ENCODE measurements at places on chromosomes 4 and X. TPM values are rescaled to one million over a fixed set of nuclear protein-coding genes. Genes with fewer than 3 reads are reported as not detected.

Gene CYLC1
- not detected for total RNA-seq

Gene SMC1A
- total RNA-seq, result 151 TPM

Gene COQ2
- 20.3 TPM for total RNA-seq

Gene STK32B
- not detected for total RNA-seq

GRCh38 chrX:132171881-132172280 is 44.1 kb upstream of the FRMD7 start:
- no peaks in the 10 kb centered on the region for H3K27me3 ChIP-seq
- no peaks in the 10 kb centered on the region for H3K36me3 ChIP-seq
- H3K27ac ChIP-seq, result no peak overlapping the region
- DNase-seq, result no peak
- H3K4me1 ChIP-seq, result peaks cover 3% of the 10 kb centered on the region
- no peak overlapping the region for H3K4me3 ChIP-seq

GRCh38 chr4:188336891-188337290 is 197.7 kb downstream of the TRIML1 start:
- no peak overlapping the region for H3K27ac ChIP-seq
- no peaks in the 10 kb centered on the region for H3K36me3 ChIP-seq
- DNase-seq, result no peak
- no peaks in the 10 kb centered on the region for H3K4me1 ChIP-seq
- no peaks in the 10 kb centered on the region for H3K27me3 ChIP-seq

- H3K4me3 ChIP-seq, result no peak overlapping the region
- no peaks in the 10 kb centered on the region for H3K4me1 ChIP-seq
- DNase-seq, result no peak
- H3K36me3 ChIP-seq, result no peaks in the 10 kb centered on the region
- H3K27me3 ChIP-seq, result no peaks in the 10 kb centered on the region
Measured at GRCh38 chr4:1274871-1275270, 14.8 kb upstream of the MAEA start.

DNA sequence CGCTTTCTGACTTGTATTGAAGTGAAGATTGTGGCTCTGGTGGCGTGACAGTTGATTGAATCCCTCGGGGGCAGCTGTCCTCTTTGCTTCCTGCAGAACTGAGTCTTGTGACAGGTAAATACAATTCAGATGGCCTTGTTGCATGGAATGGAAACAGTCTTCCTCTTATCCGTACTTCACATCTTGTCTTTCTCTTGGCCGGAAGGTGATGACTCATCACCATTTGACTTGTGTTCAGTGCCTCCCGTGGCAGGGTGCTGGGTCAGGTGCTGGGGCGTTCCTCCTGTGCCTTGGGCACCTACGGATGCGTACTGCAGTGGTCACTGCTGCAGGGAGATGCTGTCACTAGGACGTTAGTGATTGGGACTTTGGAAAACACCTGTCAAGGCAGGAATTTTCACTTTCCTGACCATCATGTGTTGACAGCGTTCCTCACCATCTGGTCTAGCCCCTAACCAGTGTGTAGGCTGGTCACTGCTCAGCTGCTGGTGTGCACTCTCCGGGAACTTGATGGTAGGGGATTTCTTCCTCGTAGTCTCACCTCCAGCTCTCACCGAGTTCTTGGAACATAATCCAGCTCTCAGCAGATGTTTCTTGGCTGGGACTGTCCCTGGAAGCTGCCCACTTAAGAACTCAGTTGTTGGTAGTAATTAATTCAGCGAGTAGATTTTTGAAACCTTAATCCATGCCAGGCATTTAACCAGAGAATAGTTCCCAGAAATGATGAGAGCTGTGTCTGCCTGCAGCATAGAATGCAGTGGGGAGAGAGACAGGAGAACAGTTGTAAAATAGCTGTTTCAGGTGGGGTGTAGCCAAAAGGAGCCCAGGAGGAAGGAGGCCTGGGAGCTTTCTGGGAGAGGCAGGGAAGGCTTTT is 7.2 kb downstream of the TBC1D14 start:
- H3K4me3 ChIP-seq, result peak overlapping the region; percentile 41
- peaks cover 64% of the 10 kb centered on the region for H3K4me1 ChIP-seq
- DNase-seq, result peak; percentile 79
- H3K27me3 ChIP-seq, result no peaks in the 10 kb centered on the region

- DNase-seq, result no peak
- no peaks in the 10 kb centered on the region for H3K27me3 ChIP-seq
- no peak overlapping the region for H3K4me3 ChIP-seq
- no peaks in the 10 kb centered on the region for H3K36me3 ChIP-seq
- H3K4me1 ChIP-seq, result no peaks in the 10 kb centered on the region
Measured at GRCh38 chrX:13115146-13115855, 70.9 kb upstream of the FAM9C start.

DNA sequence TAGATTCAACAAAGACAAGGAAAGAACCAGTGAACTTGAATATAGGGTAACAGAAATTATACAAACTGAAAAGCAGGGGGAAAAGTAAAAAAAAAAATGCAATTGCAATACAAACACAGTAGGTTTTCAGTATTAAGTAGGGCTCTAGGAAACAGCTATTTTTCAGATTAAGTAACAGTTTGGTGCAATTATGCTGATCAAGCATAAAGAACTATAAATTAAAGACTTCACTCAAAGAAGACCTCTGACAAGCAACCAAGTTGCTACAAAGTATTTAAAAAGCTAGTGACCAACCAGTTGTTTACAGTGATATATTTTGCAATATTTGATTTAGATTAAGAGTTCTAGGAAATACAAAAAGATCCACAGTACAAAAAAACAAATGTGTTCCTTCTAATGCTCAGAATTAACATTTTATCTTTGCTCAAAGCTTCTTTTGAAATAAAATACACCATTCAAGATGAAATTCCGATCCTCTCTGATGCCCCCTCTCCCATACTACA is 230.8 kb upstream of the FTHL17 start:
- DNase-seq, result no peak
- no peaks in the 10 kb centered on the region for H3K36me3 ChIP-seq
- no peak overlapping the region for H3K4me3 ChIP-seq
- H3K27me3 ChIP-seq, result no peaks in the 10 kb centered on the region

GRCh38 chr4:114688059-114688458 is 89.5 kb downstream of the UGT8 start:
- no peaks in the 10 kb centered on the region for H3K36me3 ChIP-seq
- no peak for DNase-seq
- no peak overlapping the region for H3K4me3 ChIP-seq
- no peak overlapping the region for H3K27ac ChIP-seq
- peaks cover 7% of the 10 kb centered on the region for H3K27me3 ChIP-seq
- no peaks in the 10 kb centered on the region for H3K4me1 ChIP-seq

DNA sequence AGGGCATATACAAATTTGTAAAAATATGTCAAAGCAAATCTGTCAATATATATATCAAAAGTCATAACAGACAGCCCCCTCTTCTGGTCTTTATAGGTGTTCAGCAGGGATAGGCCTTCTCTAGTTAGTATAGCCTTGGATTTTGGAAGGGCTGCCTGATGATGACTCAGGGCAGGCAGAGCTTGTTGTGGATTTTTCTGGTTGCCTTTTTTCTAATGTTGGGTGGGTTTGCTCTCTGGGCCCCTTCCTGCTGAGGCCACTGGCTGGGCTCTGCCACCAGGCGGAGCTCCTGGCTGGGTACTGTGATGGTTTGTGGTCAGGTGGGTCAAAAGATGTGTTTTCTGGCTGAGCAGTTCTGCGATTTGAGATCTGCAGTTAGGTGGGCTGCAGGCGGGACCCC is 294.2 kb downstream of the GRIA2 start:
- no peak for DNase-seq
- H3K4me1 ChIP-seq, result no peaks in the 10 kb centered on the region
- no peaks in the 10 kb centered on the region for H3K27me3 ChIP-seq
- no peak overlapping the region for H3K4me3 ChIP-seq

DNA sequence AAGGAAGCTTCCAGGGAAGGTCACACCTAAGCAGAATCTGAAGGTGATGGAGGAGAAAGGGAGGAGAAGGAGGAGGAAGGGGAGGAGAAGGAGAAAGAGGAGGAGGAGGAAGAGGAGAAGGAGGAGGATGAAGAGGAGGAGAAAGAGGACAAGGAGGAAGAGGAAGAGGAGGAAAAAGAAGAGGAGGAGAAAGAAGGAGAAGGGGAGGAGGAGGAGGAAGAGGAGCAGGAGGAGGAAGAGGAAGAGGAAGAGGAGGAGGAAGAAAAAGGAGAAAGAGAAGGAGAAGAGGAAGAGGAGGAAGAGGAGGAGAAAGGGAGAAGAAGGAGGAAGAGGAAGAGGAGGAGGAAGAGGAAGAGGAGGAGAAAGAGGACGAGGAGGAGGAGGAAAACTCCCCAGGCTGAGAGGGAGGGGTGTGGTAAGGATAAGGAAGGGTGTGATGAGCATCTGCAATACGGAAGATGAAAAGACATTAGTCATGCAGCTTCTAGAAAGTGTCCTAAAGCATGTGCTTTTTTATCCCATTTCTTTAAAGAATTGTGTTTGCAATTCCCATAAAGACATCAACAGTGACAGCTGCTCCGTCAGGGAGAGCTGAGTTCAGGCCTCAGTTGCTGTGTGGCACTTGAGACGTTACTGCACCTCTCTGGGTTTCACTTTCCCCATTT is 41.1 kb downstream of the CRMP1 start:
- peaks cover 5% of the 10 kb centered on the region for H3K27me3 ChIP-seq
- H3K36me3 ChIP-seq, result no peaks in the 10 kb centered on the region
- H3K27ac ChIP-seq, result no peak overlapping the region
- no peak overlapping the region for H3K4me3 ChIP-seq
- no peak for DNase-seq

GRCh38 chrX:47218920-47219815 is 687 bp downstream of the CDK16 start:
- peaks cover 36% of the 10 kb centered on the region for H3K36me3 ChIP-seq
- H3K4me1 ChIP-seq, result peaks cover 43% of the 10 kb centered on the region

Measured in activated CD8-positive, alpha-beta T cell treated with anti-CD3 and anti-CD28 coated beads for 36 hours (primary cell).